Fibroblast of lung (primary cell): ENCODE measurements at places on chromosomes 7 and 10. TPM values are rescaled to one million over a fixed set of nuclear protein-coding genes. Genes with fewer than 3 reads are reported as not detected.
A peak's percentile ranks its signal among the peaks of the same experiment; 100 is the strongest.

DNA sequence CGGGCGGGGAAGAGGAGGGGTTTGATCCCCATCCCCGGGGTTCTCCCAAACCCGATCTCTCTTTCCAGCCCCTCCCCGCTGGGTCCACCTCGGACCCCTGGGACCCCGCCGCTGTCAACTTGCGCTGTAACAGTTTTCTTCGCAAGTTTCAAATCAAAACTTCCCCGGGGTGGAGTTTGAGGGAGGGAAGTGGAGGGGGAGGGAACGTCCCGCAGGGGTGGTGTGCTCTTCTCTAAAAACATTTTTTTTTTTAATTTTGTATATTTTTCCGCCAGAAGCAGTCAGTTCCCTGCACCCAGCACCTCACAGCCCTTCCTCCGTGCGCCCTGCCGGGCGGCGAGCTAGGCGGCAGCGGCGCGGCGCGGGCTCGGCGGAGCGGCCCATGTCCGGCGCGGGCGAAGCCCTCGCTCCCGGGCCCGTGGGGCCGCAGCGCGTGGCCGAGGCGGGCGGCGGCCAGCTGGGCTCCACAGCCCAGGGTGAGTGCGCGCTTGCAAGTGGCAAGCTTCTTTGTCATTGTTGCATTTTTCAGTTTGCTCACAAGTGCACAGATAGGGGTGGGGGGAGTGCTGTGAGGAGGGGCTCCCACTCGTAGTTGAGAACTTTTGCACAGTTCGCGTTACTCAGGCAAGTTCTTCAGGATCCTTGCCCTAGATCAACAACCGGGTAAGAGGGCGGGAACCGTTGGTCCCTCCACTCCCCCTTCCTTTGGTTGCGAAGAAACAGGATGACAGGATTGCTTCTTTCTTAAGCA, 933 bp downstream of the MDFIC start:
- peak; percentile 80 for DNase-seq
- H3K4me1 ChIP-seq = peaks cover 6% of the 10 kb centered on the region
- no peaks in the 10 kb centered on the region for H3K27me3 ChIP-seq
- H3K4me3 ChIP-seq = peak overlapping the region; percentile 56

Gene TAS2R60
- total RNA-seq = not detected in 2 replicates

DNA sequence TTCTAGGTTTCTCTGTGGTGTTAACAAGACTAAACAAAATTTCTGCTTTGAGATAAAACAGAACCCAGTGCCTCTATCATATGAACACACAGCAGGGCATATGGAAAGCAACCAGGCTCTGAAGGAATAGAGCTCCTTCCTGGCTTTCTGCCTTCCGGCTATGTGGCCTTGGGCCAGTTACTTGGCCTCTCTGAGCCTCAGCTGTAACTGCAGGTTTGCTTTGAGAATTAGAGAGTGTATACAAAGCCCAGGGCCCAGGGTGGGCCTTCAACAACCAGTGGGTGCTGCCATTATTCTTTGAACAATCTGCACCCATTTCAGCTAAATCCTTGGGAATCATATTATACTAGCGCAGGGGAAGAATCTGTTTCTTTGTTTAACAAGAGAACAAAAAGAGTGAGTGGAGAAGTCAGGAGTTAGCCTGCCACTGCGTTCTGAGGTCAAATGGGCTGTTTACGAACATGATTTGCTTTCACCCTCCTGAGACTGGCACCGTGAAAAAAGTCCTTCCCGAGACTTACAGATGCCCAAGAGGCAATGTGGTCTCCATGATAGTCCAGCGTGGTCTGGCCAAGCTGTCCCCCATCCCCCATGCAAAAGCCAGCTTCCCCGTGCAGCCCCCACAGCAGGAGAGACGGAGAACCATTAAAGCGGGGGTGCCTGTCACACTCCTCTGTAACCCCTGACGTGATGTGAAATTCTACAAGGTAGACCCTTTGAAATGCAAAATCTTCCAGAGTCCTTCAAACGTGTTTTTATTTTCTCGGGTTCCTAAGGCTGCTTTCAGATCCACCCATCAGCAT, 4.9 kb downstream of the FAM53B start:
- no peak for DNase-seq
- no peak overlapping the region for H3K4me3 ChIP-seq
- H3K27ac ChIP-seq = no peak overlapping the region
- no peaks in the 10 kb centered on the region for H3K27me3 ChIP-seq
- H3K4me1 ChIP-seq = peaks cover 7% of the 10 kb centered on the region
- H3K36me3 ChIP-seq = no peaks in the 10 kb centered on the region

- H3K4me3 ChIP-seq = no peak overlapping the region
- H3K4me1 ChIP-seq = no peaks in the 10 kb centered on the region
- H3K36me3 ChIP-seq = no peaks in the 10 kb centered on the region
Observed at GRCh38 chr7:129343099-129343700, 91.0 kb upstream of the STRIP2 start.

Gene CYP26C1
- under 0.01 TPM in 2 replicates for total RNA-seq

- DNase-seq = no peak
- peaks cover 10% of the 10 kb centered on the region for H3K27me3 ChIP-seq
- H3K36me3 ChIP-seq = no peaks in the 10 kb centered on the region
- H3K27ac ChIP-seq = no peak overlapping the region
- H3K4me1 ChIP-seq = no peaks in the 10 kb centered on the region
- H3K4me3 ChIP-seq = no peak overlapping the region
Observed at GRCh38 chr10:76044751-76045150, 613.3 kb downstream of the LRMDA start.

DNA sequence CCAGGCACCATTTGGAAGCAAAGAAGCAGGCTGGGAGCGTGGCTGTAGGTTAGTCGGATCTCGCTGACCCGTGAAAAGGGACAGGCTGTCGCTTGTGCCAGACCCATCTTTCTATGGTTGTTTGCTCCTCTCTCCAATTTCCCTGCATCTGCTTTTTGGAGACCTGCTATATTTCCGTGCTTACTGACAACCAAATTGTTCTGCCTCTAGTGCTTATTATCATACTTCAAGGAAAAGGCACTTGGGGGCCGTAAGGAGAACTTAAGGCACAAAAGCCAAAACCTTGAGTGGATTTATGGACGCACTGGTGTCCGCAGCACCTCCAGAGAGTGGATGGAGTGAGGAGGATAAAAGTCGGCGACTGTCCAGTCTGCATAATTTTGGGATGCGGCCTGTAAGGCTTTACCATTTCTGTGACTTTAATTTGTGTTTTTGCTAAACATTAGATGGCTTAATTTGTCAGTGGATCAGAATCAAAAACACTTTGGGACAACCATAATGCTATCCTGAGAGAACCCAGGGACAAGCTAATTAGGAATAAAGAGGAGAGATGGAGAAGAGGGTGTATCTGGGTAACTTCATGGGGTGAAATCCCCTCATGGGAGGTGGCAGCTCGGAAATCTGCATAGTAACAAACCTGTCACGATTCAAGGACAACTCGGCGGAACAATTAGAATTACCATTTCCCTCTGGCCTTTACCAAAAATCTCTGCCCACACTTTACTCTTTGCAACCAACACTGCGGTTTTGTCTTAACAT, 206.7 kb downstream of the HDAC9 start:
- H3K27me3 ChIP-seq = no peaks in the 10 kb centered on the region
- no peak overlapping the region for H3K4me3 ChIP-seq
- H3K27ac ChIP-seq = no peak overlapping the region
- no peak for DNase-seq

DNA sequence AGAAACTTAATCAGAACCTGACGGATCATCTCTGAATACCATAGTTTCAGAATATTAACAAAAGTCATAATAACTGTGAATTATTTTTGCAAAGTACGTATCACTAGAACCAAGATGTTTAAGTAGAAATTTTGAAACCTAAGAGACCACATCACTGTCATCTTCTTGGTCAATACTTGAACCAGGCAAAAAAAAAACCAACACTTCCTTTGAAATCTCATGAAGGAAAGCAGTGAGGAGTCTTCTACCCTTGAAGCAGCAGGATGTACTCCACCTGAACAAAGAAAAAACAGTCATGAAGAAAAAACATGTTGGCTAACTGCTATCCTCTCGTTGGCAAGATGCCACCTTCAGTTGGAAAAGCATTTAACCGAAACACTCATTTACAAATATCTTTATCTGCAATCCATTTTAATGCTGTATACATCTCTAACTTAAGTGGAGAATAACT, 82.4 kb downstream of the SRPK2 start:
- no peaks in the 10 kb centered on the region for H3K27me3 ChIP-seq
- no peaks in the 10 kb centered on the region for H3K4me1 ChIP-seq
- no peaks in the 10 kb centered on the region for H3K36me3 ChIP-seq
- H3K4me3 ChIP-seq = no peak overlapping the region
- DNase-seq = peak; percentile 10

GRCh38 chr10:93110472-93111146, 36.9 kb downstream of the CYP26A1 start:
- peaks cover 9% of the 10 kb centered on the region for H3K27me3 ChIP-seq
- no peaks in the 10 kb centered on the region for H3K36me3 ChIP-seq
- no peaks in the 10 kb centered on the region for H3K4me1 ChIP-seq
- no peak overlapping the region for H3K27ac ChIP-seq
- no peak for DNase-seq
- H3K4me3 ChIP-seq = no peak overlapping the region

DNA sequence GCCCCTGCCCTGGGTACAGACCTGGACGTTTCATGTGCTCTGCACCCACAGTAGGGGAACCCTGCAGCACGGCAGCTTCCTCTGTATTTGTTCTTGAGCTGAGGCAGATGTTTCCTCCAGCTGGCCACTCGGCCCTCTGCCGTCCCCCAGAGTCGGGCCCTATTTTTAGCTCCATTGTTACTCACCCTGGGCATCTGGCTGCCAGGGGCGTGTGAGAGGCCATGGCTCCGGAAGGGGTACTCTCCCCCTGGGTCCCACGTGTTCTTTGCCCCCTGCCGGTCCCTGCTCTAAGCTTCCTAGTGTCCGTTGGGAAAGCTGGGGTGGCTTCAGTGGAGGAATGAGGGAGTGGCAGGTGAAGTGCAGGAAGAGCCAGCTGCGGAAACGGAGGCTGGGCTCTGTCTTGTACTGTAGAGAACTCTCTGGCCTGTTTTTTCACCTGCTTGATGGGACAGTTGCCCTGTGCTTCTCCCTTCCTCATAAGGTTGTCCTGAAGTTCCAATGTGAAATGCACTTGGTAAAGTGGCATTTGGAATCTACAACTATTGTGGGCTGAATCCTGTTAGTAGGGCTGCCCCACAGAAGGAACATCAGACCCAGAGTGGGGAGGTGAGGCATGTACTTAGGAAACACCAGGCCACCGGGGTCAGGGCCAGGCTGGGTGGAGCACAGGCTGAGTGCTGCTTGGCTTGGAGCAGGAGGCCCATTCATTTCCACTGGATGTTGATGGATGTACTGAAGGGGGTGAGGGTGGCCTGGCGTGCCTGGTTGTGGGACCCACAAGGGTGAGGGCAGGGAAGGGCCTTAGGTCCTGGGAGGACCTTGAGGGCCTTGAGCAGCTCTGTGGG, 30.6 kb downstream of the PALD1 start:
- H3K4me3 ChIP-seq = no peak overlapping the region
- H3K36me3 ChIP-seq = no peaks in the 10 kb centered on the region
- no peak overlapping the region for H3K27ac ChIP-seq
- H3K27me3 ChIP-seq = peaks cover 2% of the 10 kb centered on the region

Gene POLR3A
- 14.1 and 16.8 TPM in 2 replicates for total RNA-seq

DNA sequence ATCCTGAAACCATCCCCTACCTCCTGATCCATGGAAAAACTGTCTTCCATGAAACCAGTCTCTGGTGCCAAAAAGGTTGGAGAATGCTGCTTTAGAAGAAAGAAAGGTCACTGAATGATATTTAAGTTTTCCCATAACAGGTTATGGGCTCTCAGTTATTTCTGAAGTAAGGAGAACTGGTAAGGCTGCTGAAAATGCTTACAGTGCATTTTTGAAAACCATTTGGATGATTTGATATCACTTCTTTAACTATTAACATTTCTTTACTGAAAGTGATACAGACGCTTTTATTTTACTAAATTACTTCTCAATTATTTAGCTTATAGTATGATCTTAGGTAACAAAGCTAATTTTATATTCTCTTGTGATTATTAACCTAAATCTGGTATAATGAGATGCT, 1094.4 kb upstream of the C7orf33 start:
- DNase-seq = no peak
- H3K36me3 ChIP-seq = no peaks in the 10 kb centered on the region
- H3K27me3 ChIP-seq = no peaks in the 10 kb centered on the region
- no peak overlapping the region for H3K4me3 ChIP-seq
